Right forelimb (tissue), 1 donor: ENCODE measurements at places on chromosomes 12 and 14.

DNA sequence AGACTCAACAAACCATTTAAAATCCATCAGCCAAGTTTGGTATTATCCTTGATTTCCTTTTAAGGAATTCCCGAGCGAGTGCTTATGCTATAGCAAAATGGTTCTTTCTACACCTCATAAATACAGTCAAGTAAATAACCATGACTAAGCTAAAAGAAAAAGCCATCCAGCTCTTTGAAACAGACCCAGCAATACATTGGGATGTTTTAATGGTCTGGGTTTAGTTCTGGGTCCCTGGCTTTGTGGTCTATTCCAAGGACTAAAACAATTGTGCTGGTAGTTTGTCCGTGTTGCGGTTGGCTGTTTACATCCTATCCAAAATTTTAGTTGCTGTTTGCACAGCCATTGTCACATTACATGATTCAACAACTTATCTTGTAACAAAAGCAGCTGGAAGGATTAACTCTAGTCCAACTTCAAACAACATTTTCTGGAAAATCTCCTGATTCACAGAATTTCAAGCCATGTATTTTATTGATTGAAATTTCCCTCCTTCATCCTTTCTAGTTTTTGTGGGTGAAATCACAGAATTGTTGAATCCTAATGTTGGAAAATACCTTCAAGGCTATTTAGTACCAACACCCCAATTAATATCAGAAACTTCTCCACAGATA lies 19.6 kb downstream of the KLRB1 start:
- DNase-seq = no peak

GRCh38 chr12:26153421-26154154 lies 28.8 kb upstream of the BHLHE41 start:
- DNase-seq = no peak

DNA sequence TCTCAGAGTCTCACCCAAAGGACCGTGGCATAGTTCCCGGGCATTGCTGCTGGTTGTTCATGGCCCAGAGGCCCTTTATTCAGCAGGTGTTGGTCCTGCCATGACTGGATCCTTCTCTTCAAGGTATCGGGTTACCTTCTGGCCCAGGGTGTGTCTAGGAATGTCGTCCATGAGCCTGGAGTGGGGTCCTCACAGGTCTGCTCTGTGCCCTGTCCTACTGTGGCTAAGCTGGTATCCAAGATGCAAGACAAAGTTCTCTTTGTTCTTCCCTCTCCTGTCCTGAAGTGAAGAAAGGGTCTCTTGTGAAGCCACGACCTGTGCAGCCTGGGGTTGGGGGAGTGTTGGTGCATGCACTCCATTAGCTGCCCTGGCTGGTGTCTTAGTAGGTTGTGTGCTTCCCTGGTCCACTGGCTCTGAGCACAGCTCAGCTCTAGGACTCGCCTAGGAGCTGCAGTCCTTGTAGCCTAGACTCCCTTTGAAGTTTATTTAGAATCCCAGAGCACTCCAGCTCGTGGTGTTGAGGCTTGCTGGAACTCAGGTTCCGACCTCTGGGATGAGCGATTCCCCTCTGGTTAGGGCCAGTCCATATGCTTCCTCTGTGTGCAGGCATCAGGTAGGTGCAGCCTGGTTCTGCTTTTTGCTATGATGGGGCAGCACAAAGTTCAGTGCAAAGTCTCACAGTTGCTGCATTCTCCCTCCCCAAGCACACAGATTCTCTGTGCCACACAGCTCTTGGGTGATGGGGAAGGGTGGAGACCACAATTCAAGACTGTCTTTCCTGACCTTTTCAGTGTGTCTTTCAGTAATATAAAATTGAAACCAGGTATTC lies 117.4 kb downstream of the NUBPL start:
- DNase-seq = no peak

DNA sequence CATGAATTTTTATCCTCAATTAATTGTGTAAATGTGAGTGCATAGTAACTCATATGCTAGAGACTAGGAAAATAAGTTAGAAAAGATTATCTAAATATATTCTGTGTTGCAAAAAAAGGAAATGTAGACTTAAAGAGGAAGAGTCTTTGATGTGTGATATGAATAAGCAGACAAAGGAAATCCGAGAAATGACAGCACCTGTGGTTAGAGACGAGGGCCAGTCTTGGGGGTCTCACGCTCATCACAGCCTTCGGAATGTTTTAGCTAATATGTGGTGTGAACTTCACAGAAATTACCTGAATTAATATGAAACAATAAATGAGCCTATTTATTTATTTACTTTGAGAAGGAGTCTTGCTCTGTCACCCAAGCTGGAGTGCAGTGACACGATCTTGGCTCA lies 11.6 kb downstream of the ATP6V0A2 start:
- DNase-seq = no peak

DNA sequence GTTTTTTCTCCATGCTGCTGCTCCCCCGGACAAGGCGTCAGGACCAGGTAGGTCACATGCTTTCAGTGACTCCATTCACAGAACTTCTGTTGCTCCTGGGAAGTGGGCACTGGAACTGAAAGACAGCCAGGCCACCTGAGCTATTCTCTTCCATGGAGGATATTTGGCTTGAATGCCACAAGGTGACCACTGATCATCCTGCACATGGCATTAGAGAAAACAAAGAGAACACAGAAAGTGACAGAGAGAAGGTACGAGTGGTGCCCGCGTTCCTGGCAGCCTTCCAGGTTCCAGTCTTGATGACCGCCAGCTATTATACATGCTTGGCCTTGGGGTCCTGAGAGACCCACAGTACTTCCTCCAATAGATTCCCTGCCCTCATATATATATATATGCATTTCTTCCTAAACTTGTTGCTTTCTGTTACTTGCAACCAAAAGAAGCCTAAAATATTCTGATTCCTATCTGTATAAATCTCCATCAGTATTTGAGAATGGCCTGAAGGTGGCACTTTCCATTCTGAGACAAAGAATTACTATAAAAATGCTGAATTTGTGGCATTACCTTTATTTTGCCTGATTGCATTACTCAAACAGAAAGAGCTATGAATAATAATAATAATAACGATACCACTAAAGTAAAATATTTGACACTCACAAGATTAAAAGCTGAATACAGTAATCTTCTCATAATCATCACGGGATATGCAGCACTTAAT lies 174.9 kb downstream of the FOXN3 start:
- no peak for DNase-seq

- no peak for DNase-seq
Observed at GRCh38 chr12:100268835-100269564, 2.0 kb downstream of the SCYL2 start.
